ENCODE measurements at places on chromosomes 12 and 14.

GRCh38 chr14:52711666-52712065 lies 4.7 kb downstream of the PSMC6 start:
- no peak for DNase-seq

DNA sequence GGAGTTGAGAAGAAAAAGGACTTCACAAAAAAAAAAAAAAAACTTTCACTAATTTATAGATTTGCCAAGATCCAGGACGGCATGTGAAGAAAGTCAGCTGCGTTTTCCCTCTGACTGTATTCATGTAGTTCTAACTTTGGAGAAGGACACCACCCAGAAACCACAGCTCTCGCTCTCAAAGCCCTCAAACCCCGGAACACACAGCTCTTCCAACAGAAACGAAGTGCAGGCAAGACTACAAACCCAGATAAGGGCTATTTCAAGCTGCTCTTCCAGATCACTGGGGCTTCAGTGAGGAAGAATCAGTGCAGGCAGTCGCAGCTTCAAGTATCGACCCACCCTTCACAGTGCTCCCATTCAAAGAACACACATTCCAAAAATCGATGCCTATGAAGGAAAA lies 13.2 kb downstream of the KCNH5 start:
- DNase-seq: no peak

- DNase-seq: no peak
Measured at GRCh38 chr14:93051600-93052546, 63.9 kb downstream of the ITPK1 start.

- DNase-seq: peak; percentile 81
Measured at GRCh38 chr14:24365600-24366412, 2.2 kb upstream of the NFATC4 start.

- no peak for DNase-seq
Measured at GRCh38 chr14:83575301-83575700, 1954.6 kb upstream of the FLRT2 start.

GRCh38 chr12:49632986-49633702 lies 9.8 kb downstream of the PRPF40B start:
- DNase-seq: no peak

DNA sequence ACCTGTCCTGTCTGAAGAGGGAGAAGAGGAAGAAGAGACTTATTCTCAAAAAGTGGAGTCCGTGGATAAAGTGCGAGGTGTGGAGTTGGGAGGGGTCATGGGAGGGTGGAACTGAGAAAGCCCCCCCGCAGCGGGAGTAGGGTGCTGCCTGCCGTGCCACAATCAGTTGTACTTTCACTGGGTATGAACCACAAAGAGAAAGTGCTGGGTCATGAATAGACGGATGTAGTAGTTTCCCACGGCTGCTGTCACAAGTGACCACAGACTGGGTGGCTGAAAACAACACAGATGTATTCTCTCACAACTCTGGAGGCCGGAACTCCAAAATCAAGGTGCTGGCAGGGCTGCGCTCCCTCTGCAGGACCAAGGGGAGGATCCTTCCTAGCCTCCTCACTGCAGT lies 5.5 kb downstream of the DNAH10 start:
- no peak for DNase-seq

DNA sequence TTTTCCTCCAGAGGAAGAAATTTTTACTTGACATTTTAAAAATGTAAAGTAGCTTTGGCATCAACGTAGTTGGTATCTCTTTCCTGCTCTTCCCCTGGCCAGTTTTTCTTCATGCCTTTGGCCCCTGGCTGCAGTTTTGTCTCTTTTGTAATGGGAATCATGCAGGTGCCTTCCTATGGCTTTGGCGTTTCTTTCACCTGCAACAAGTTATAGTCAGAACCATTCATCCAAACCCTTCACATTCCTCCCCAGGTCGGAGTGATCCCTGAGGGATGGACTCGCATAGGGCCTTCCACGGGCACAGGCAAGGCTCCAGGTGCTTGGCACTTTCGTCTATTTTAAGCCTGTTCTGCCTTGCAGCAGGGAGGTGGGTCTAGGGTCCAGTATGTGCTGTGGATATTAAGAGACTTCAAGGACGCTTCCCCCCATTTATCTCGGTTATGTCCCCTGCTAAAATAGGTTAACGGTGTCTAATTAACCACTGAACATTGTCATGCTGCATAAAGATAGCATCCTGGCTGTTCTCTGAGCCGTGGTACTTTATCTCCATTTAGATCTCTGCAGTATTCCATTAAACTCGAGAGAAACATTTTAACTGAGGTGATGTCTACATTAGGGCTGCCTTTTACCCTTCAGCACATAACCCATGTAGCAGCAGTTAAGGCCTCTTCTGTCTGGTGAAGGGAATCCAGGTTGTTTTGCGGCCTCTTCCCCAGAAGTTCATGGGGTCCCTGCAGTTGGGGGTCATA lies 66.3 kb downstream of the IFT43 start:
- no peak for DNase-seq

DNA sequence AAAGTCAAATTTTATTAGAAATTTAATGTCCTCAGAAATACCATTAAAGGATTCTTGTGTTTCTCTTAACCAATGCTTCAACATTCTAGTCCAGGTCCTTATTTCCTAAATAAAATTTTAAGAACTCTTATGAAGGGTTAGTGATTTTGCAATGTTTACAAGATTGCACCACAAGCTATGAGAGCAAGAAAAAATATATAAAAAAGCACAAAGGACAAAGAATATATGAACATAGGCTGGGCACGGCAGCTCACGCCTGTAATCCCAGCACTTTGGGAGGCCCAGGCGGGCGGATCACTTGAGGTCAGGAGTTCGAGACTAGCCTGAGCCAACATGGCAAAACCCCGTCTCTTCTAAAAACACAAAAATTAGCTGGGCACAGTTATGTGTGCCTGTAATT lies 7.7 kb downstream of the RACGAP1 start:
- DNase-seq: no peak

DNA sequence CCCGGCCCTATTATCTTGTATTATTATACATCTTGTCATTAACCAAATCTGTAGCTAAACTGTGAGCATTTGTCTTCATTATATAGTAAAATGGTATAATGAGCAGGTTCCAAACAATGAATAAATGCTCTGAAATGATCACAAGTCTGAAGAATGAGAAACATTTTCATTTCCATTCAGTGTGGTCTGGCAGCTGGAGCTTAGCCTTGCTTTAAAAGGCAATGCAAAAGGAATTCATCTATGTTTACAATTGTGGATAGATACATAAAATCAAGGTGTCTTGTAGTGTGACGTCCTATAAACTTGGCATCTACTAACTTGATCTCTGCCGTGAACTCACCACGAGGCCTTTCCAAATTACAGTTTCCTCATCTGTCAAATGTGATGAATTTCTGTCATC lies 168.3 kb downstream of the RMST start:
- DNase-seq: no peak

- DNase-seq: peak; percentile 21
Measured at GRCh38 chr14:71985538-71986189, 53.4 kb downstream of the RGS6 start.

- no peak for DNase-seq
Measured at GRCh38 chr12:79690142-79690637, 574 bp downstream of the PAWR start.

- DNase-seq: no peak
Measured at GRCh38 chr12:67045650-67046049, 223.5 kb upstream of the CAND1 start.

DNA sequence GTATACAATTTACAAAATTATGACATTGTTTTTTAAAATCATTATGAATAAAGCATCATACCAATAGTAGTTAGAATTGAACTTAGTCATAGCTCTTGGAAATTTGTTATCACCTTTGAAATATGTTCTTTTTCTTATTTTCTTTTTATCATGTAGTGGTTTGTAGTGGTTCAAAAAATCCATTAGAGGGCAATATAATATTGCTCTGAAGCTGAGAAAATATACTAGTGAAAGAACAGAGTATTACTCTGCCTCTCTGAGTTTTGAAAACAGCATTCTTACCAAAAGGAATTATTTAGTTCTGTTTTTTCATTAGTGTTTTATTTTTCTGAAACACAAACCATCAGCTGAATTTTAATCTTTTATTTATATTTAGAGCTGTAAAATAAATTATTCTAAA lies 76.2 kb downstream of the PDZRN4 start:
- no peak for DNase-seq

DNA sequence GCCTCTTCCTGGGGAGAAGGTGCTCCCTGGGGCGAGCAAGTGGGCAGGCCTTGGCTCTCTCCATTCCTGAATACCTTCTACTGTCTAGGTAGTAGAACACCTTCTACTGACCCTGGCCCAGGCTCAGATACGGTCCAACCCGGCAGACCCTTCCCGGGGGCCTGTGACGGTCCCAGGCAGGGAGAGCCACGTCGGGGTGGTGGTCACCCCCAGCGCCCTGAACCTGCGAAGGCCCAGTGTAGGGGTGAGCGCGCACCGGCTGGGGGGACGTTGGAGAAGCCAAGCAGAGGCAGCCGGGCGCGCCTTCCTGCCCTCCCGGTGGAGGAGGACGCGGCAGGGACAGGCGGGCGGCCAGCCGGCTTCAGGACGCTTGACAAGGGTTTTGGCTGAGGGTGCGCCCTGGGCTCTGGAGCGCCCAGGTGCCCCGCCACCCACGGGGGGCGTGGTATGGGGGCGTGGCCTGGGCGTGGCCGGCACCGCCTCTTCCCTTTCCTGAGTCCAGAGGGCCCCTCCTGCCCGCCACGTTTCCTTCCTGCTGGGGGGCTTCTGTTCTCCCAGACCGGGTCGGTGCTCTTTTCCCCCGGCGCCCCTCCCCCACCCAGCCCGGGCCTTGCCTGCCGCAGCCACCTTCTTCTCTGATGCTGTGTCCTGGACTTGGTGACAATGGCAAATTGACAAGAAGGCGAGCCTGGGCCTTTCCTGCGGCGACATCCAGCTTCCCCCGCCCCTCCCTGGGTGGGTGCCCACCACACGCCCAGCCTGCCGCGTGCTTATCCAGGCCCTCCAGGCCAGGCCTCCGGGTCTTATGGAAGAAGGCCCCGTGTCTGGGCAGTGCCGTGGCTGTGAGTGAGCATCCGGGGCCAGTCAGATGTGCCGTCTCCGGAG lies 24.5 kb upstream of the PPP1R13B start:
- no peak for DNase-seq

DNA sequence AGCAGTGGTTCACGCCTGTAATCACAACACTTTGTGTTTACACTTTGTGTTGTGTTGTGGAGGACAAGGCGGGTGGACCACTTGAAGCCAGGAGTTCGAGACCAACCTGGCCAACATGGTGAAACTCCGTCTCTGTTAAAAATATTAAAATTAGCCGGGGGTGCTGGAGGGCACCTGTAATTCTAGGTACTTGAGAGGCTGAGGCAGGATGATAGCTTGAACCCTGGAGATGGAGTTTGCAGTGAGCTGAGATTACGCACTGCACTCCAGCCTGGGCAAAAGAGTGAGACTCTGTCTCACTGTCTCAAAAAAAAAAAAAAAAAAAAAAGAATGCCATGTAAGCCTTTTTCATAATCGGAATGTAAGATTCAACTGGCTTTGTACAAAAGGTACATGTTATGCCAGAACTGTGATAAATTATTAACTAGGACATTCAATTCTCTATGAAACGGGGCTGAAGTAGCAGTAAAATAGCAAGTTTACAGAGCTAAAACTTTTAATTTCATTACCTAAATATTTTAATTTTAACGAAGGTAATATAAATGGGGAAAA lies 13.9 kb upstream of the PITPNM2 start:
- DNase-seq: no peak

GRCh38 chr14:61598980-61599379 lies 96.3 kb upstream of the HIF1A start:
- DNase-seq: no peak

DNA sequence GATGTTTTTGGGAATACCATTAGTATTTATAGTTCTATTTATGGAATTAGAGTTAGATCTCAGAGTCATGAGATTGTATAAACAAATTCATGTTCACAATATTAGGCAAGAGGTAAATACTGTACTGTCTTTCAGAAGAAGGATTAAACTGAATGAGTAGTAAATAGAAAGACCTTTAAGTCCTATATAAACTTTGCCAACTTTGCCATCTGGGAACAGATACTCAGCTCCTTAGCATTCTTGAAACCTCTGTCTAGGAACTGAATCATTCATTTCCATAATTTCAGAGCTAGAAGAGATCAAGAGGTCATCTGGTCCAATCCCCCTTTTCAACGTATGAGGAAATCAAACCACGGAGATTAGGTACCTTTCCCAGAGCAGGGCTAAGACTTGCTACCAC lies 141.1 kb downstream of the CAND1 start:
- DNase-seq: no peak

DNA sequence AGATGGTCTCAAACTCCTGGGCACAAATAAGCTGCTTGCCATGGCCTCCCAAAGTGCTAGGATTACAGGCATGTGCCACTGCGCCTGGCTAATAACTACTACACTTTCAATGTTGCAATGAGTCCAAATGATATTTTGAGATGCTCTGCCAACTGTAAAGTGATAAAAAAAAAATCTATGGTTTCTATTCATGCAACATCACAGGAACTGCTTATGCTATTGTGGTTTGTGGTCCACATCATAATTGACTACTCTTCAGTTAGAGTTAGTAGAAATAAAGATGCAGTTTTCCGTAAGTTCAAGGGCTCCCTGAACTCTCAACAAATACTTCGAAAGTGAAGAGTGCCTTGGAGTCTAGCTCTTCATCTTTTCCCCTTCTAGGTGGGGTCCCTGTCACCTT lies 239.4 kb downstream of the C12orf75 start:
- DNase-seq: no peak

DNA sequence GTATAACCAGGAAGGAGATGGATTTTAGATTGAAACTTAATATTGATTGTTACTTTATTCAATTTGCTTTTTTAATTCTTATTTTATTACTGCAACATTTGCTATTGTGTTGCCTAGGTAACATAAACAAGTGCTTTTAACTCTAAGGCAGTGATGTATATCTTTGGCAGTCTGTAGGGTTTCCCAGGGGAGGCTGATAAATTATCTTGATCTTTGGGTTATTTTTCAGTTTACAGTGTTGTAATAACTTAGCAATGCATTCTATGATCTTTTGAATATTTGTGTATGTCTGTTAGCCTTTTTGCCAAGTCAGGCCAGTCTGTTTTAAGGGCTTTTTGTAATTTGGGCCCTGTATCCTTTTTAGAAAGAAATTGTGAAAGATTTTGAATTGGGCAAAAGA lies 7.8 kb upstream of the DTD2 start:
- no peak for DNase-seq

GRCh38 chr12:27500546-27500945 lies 23.5 kb upstream of the PPFIBP1 start:
- no peak for DNase-seq

DNA sequence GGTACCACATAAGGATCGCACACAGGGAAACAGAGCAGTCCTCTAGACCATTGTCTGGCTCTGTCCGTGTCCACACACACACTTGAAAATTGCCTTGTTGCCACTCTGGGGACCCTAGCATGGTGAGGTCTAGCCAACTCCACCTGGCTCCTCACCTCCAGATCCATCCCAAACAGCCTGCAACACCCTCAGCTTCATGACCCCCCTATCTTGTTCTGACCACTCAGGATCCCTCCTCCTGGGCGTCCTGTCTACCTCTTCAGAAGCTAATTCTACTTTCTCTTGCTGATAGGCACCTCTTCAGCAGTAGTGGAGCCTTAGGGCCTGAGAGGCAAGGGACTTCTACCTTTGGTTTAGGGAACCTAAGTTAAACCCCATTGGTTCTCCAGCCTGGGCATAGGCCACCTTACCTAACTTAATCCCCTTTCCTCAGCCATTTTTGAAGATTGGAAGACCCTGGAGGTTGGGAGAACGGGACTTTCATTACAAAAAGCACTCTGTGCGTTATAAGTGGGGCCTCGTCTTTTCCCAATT lies 697 bp upstream of the HOXC5 start:
- DNase-seq: no peak

All from right renal cortex interstitium (tissue), 3 donors.